Stimulated activated CD8-positive, alpha-beta memory T cell treated with anti-CD3 and anti-CD28 coated beads, Interleukin-4, amount 100 ng/mL, for 4 hours (primary cell): ENCODE measurements at places on chromosomes 4 and X.

DNA sequence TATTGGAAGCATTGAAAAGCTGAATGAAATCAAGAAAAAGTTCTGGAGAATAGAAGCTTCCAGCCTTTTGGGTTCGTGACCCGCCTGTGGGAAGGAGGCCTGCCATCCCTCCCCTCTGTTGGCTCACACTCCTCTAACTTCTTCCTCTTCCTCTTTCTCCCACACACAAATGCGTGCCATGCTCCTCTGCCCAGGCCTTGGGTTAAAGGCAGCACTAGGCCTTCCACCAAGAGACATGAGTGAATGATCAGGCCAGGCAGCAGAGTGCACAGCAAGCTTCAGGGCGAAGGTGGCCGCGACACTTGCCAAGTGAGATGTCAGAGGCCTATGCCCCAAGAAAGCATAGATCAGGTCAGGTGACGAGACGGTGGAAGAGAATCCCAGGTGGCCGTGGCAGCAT is 38.4 kb downstream of the FAM193A start:
- DNase-seq: no peak

DNA sequence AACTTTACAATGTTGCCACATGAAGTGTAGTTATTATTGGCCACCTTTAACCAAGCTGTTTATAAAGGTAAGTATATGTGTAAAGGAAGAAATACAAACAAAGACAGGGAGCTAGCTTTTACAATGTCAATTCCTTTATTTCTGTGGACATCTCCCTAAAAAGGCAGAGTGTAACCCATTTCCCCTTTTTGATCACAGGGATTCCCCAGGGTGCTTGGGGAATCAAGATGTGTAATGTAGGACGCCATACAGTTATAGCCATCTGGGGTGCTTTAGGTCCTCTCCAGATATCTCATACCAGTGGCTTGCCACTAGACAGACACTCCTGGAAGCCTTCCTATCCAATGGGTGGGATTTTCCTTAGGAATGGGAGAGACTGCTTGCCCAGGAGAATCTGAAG is 4.2 kb upstream of the CUL4B start:
- DNase-seq: no peak

GRCh38 chrX:119042040-119042439 is 30.8 kb upstream of the CT47C1 start:
- DNase-seq: no peak

GRCh38 chr4:65195002-65195401 is 475.3 kb downstream of the EPHA5 start:
- no peak for DNase-seq

- no peak for DNase-seq
Observed at GRCh38 chr4:3415471-3416141, 26.2 kb upstream of the HGFAC start.
